Cortex of kidney (tissue), 1 donor: ENCODE measurements at places on chromosomes 5 and 9.

DNA sequence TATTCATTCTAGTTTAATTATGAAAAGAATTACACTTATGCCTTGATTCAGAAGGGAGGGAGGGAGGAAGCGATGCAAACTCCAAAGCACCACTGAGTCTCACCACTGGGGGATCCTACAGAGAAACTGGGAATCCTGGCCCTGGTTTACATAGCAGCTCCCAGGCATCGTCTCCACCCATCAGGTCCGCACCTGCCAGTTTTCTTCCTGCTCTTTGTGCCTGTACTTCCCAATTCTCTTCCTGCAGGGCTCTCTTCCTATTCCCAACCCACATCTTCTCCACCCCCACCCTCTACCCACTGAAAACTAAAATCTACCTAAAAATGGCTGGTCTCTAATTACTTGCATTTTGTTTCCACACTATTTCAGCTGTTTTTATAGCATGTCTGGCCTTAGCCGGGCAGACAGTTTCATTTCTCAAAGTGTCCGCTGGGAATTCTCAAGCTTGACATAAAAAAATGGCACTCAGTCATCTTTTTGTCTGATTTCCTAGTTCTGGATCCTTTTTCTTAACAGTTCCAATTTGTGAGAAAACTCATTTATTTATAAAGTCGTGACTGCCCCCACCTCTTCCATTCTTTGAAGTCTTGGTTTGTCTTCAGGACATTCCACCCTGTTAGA, 1.6 kb upstream of the TNIP1 start:
- DNase-seq, result no peak

- no peak for DNase-seq
Measured at GRCh38 chr5:108295578-108296368, 86.1 kb downstream of the FBXL17 start.

DNA sequence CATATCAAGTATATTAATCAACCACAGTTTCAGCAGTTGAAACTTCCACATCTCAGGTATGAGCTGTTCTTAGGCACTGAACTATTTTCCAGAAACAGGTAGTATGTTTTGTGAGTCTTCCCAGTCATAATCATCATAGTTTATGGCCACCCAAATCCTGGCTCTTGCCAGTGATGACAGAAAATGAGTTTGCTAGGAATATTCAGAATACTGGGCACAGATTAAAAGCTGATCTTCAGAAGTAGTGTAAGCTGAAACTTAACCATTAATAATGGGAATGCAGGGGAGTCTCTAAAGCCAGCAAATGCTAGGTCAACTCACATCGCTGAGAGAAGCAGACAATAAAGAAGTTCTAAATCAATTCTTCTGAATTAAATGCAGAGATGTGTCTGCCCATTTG, 64.5 kb downstream of the PLPP1 start:
- DNase-seq, result no peak

DNA sequence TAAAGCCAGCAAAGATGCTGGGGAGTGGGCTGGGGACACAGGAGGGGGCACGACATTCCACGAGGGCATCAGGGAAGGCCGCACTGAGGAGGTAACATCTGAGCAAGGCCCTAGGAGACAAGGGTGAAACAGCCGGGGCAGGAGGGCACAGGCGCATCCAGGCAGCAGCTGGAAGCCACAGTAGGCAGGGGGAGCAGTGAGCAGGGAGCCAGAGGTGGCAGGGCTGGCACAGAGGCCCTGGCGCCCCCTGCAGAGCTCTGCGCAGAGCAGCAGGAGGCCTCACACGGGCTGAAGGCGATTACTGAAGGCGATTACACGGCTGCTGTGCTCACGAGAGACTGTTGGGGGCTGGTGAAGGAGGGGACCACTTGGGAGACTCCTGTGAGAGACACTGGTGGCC, 15.4 kb downstream of the LMAN2 start:
- no peak for DNase-seq

GRCh38 chr5:76269932-76270610, 133.0 kb upstream of the IQGAP2 start:
- DNase-seq, result no peak
